NCI-H1436 treated with DMSO at 0.1 percent for 48 hours (cell line): ENCODE measurements at places on chromosomes 12 and 14.
A peak's percentile ranks its signal among the peaks of the same experiment; 100 is the strongest.

- DNase-seq = no peak
Observed at GRCh38 chr12:87861791-87862190, 167.4 kb downstream of the C12orf50 start.

- no peak for DNase-seq
Observed at GRCh38 chr12:19719672-19720071, 280.4 kb downstream of the AEBP2 start.

DNA sequence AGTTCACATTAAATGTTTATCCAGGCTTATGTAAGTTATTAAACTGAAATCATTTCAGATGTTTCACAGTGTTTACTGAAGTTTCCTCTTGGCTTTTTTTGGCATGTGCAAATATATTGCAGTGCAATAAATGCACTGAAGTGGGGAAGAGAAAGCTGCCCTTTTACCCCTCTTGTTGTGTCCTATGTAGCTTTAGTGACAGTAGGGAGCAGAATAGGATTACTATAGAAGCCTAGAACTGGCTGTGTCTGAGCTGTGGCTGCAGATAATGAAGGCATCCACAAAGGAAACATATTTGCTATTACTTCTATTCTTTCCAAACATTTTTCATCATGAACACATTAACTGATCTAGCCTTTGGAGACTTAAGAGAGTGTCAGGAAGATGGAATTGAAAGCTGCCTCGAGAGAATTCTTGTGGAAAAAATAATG is 24.1 kb upstream of the CNTN1 start:
- DNase-seq = no peak

GRCh38 chr12:50070314-50071060 is 13.1 kb downstream of the ASIC1 start:
- no peak for DNase-seq

- DNase-seq = no peak
Observed at GRCh38 chr12:80192087-80192486, 92.8 kb downstream of the OTOGL start.

DNA sequence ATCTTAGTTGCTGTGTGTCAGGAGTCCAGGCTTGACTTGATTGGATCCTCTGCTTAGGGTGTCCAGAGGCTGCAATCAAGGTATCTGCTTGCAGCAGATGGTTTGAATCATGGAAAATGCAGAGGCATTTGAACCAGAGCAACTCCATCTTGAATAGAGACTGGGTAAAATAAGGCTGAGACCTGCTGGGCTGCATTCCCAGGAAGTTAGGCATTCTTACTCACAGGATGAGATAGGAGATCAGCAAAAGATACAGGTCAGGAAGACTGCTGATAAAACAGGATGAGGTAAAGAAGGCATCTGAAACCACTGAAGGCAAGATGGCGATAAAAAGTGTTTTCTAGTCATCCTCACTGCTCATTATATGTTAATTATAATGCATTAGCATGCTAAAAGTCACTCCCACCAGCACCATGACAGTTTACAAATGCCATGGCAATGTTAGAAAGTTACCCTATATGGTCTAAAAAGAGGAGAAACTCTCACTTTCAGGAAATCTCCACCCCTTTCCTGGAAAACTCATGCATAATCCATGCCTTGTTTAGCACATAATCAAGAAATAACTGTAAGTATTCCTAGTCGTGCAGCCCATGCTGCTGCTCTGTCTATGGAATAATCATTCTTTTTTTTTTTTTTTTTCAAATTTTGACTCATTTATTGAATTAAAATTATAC is 218.3 kb upstream of the CPNE8 start:
- DNase-seq = no peak

DNA sequence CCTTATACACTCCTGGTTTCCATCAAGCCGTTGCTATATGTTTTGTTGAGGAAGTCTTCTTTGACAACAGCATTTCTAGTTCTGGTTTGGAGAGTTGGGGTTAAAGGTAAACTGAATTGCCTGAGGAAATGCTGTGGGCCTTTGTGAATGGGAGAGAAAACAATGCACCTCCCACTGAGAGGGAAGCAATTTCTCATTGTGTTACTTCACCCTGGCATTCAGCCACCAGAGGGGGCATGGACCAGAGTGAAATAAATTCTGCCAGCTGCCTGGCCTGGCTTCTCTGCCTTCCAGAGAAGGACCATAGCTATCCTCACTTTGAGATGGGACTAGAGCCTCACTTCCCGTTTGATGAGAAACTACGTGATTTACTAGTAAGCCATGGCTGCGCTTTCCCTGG is 475.3 kb downstream of the EGLN3 start:
- no peak for DNase-seq

DNA sequence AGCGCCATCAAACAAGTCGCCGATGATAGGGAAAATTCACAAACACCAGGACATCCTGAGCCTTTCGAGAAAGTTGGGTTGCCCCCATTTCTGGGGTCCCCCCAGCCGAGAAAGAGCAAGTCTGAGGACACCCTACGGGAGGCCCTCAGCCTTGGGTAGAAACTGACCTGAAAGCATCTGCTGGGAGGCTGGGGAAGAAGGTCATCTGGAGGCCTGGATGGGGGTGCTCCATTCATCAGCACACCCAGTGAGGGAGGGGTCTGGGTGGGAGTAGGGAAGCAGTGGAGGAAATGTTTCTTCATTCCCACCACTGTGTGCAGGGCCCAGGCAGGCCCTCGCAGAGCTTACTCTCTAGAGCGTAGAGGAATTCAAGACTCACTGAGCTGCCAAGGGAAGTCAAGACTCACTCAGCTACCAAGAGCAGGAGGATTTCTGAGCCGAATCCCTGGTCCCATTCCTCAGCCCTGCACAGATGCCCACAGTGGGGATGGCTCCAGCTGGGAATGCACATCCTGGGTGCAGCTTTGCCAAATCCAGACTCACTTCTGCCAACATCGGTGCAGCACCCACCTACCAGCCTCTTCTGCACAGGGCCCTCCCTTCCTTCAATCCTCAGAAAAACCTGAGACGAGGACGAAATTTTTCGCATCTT is 38.1 kb downstream of the DIO3 start:
- DNase-seq = no peak

- DNase-seq = peak; percentile 94
Observed at GRCh38 chr12:109291521-109292341, 17.4 kb downstream of the FOXN4 start.

DNA sequence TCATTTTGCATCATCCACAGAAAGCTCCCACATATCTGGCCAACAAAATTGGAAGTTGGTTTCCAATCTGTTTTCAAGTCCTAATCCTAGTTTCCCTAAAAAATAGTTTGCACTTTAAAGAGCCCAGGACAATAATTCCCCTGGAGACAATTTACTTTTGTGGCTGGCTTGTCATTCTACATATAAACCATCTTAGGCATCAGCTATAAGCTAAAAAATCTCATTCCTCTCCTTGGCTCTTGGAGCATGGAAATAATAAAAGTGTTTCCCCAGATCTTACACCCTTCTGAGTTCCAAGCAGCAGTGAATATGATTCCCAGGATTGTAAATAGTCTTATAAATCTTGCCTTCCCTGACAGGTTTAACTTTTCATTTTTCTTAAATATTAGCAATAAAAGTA is 89.1 kb upstream of the NUDT4 start:
- DNase-seq = no peak
